ENCODE measurements at places on chromosomes 12 and 14.

- DNase-seq = no peak
Observed at GRCh38 chr12:105085501-105085900, 1.2 kb upstream of the ALDH1L2 start.

- DNase-seq = no peak
Observed at GRCh38 chr12:96831346-96831745, 75.7 kb upstream of the NEDD1 start.

GRCh38 chr12:93366422-93366821 is 11.3 kb upstream of the NUDT4 start:
- no peak for DNase-seq

GRCh38 chr12:6280672-6281071 is 29.8 kb upstream of the PLEKHG6 start:
- DNase-seq = peak; percentile 44

GRCh38 chr12:113245695-113246477 is 24.6 kb downstream of the TPCN1 start:
- DNase-seq = no peak

GRCh38 chr12:58919231-58920101 is 838 bp downstream of the LRIG3 start:
- no peak for DNase-seq

- DNase-seq = no peak
Observed at GRCh38 chr12:125178222-125178621, 113.0 kb downstream of the AACS start.

GRCh38 chr14:106508216-106508615 is 981.8 kb downstream of the TMEM121 start:
- DNase-seq = no peak

GRCh38 chr12:78878459-78878858 is 13.9 kb downstream of the SYT1 start:
- DNase-seq = no peak
